WTC11 (cell line): ENCODE measurements at places on chromosomes 4 and X.

DNA sequence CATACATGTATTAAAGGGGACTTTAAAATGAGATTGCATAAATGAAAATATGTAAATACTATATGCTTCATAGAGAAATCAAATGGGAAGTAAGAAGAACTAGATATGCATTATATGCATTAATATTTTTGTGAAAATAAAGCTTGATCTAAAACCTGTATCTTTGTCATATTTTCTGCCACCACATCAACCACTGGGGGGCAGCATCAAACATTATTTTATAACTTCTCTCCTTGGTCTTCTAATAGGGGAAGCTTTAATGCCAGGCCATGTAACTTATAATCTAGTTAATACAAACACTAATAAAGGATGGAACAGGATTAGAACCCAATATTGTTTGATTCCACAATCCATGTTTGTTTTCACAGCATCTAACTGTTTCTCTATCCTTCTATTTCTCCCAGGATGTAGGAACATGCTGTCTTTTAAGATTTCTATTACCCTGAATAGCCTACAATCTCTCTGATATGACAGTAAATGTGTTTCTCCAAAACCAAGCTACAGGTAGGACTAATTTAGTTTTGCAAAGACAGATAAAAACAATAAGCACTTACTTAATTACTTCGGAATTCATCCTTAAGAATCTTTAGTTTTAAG lies 10.0 kb downstream of the QRFPR start:
- H3K4me3 ChIP-seq = no peak overlapping the region
- no peaks in the 10 kb centered on the region for H3K27me3 ChIP-seq
- peak; percentile 24 for DNase-seq
- no peaks in the 10 kb centered on the region; the same call in 1 of the 2 replicates for H3K4me1 ChIP-seq
- H3K36me3 ChIP-seq = no peaks in the 10 kb centered on the region

- H3K27me3 ChIP-seq = no peaks in the 10 kb centered on the region
- no peaks in the 10 kb centered on the region for H3K36me3 ChIP-seq
- DNase-seq = no peak
- 0 out of 2 replicates have a peak, but pooled peaks cover 2% of the 10 kb centered on the region for H3K4me1 ChIP-seq
- no peak overlapping the region for H3K27ac ChIP-seq
- no peak overlapping the region for H3K4me3 ChIP-seq
Measured at GRCh38 chr4:176753049-176753448, 39.7 kb downstream of the VEGFC start.

DNA sequence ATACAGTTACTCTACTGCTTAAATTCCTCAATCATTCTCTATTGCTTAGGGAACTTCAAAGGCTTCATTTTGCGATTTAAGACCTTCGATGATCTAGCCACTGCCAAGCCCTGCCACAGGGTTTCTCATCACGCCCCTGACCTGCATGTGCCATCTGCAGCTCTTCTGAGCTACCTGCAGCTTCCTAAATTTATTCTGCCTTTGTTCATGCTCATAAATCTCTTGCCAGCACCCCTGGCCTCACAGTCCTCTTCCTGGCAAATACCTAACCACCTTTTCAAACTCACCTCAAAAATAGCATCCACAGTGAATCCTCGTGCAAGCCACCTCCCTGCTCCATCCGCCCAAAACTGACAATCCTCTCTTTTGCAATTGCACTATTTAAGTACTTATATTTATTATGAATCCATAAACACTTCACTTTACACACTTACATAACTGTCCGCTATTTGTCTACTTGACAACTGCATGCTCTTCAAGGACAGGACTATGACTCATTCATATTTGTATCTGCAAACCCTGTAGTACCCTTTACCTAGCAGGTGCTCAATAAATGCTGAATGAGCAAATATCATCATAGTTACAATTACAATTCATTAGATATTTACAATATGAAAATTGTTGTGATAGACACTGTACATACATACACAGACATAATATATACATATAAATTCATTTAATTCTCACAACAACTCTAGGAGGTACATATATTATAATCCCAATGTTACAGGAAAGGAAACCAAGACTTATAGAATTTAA lies 280.0 kb upstream of the RASGEF1B start:
- H3K4me1 ChIP-seq = no peaks in the 10 kb centered on the region
- DNase-seq = no peak
- no peak overlapping the region for H3K27ac ChIP-seq
- no peak overlapping the region for H3K4me3 ChIP-seq
- H3K27me3 ChIP-seq = no peaks in the 10 kb centered on the region

DNA sequence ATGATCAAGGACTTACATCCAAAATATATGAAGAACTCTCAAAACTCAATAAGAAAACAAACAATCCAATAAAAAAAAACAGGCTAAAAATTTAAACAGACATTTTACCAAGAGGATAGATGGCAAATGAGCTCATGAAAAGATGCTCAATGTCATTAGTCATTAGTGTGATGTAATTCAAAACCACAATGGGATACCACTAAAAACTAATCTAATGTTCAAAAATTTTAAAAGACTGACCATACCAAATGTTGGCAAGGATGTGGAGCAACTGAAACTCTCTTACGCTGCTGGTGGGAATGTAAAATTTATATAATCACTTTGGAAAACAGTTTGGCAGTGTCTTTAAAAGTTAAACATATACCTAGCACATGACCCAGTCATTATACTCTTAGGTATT lies 43.7 kb downstream of the RPS6KA6 start:
- H3K4me1 ChIP-seq = no peaks in the 10 kb centered on the region
- no peak overlapping the region for H3K4me3 ChIP-seq
- no peak for DNase-seq
- no peaks in the 10 kb centered on the region for H3K36me3 ChIP-seq
- no peaks in the 10 kb centered on the region for H3K27me3 ChIP-seq

DNA sequence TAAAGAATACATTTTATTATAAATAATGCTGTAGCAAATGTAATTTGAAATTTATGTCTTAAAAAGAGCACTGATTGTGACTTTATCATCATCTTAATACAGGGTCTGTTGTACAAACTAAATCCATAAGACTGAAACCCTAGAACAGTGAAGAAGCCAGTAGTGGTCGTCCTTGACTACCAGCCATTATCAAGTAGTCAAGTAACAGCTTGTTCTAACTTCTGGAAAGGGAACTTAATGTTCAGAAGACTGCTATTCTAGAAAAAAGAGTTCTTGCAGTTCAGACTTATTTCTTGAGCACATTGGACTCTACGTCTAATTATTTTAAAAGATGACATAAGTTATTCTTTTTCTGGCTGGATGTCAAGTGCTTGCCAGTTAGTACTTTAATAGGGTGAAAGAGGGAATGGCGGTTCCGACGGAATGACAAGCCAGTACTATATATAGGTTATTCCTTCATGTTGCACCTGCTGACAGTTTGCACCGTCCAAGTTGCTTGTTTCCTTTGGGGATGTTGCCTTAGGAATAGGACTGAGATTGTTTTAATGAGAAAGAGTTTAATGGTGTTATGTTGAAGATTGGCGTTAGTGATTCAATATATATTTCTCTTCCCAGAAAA lies 109.9 kb downstream of the RAPGEF2 start:
- no peaks in the 10 kb centered on the region for H3K27me3 ChIP-seq
- no peak for DNase-seq
- no peaks in the 10 kb centered on the region for H3K36me3 ChIP-seq
- H3K4me3 ChIP-seq = no peak overlapping the region

GRCh38 chr4:24108567-24108966 lies 218.7 kb upstream of the PPARGC1A start:
- H3K27me3 ChIP-seq = peaks cover 3% of the 10 kb centered on the region; the same call in 1 of the 2 replicates
- no peak overlapping the region for H3K4me3 ChIP-seq
- 0 out of 2 replicates have a peak, but pooled peaks cover 3% of the 10 kb centered on the region for H3K4me1 ChIP-seq
- H3K36me3 ChIP-seq = no peaks in the 10 kb centered on the region

- no peak overlapping the region for H3K4me3 ChIP-seq
- no peaks in the 10 kb centered on the region for H3K36me3 ChIP-seq
- no peak overlapping the region for H3K27ac ChIP-seq
- DNase-seq = no peak
- H3K27me3 ChIP-seq = no peaks in the 10 kb centered on the region
Measured at GRCh38 chr4:89364541-89364940, 56.9 kb upstream of the GPRIN3 start.

GRCh38 chr4:20681271-20681670 lies 19.0 kb upstream of the PACRGL start:
- DNase-seq = no peak
- peaks cover 10% of the 10 kb centered on the region for H3K36me3 ChIP-seq

- DNase-seq = no peak
- peaks cover 24% of the 10 kb centered on the region for H3K4me1 ChIP-seq
- H3K27ac ChIP-seq = peak overlapping the region; percentile 35
- H3K27me3 ChIP-seq = no peaks in the 10 kb centered on the region
- peaks cover 22% of the 10 kb centered on the region for H3K36me3 ChIP-seq
Measured at GRCh38 chr4:39539089-39539611, 11.9 kb upstream of the UGDH start.

GRCh38 chr4:48720459-48720858 lies 59.6 kb downstream of the FRYL start:
- no peak overlapping the region for H3K4me3 ChIP-seq
- peaks cover 14% of the 10 kb centered on the region for H3K36me3 ChIP-seq
- H3K27me3 ChIP-seq = no peaks in the 10 kb centered on the region
- no peak overlapping the region for H3K27ac ChIP-seq

- no peak for DNase-seq
- peaks cover 26% of the 10 kb centered on the region for H3K36me3 ChIP-seq
- H3K27me3 ChIP-seq = no peaks in the 10 kb centered on the region
Measured at GRCh38 chr4:39825090-39825489, 127.2 kb downstream of the UBE2K start.

GRCh38 chr4:41746025-41746439 lies 2.5 kb downstream of the PHOX2B start:
- H3K4me1 ChIP-seq = peaks cover 55% of the 10 kb centered on the region
- peaks cover 99% of the 10 kb centered on the region for H3K27me3 ChIP-seq
- DNase-seq = peak; percentile 26
- no peaks in the 10 kb centered on the region; the same call in 1 of the 2 replicates for H3K36me3 ChIP-seq

DNA sequence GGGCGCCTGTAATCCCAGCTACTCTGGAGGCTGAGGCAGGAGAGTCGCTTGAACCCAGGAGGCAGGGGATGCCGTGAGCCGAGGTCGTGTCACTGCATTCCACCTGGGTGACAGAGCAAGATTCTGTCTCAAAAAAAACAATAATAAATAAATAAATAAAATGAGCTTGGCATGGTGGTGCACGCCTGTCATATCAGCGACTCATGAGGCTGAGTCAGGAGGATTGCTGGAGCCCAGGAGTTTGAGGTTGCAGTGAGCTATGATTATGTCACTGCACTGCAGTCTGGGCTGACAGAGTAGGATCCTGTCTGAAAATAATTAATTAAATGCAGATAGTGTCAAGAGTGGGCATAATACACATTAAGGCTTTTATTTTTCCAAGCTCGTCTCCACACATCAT lies 77.5 kb downstream of the DHRSX start:
- no peaks in the 10 kb centered on the region; the same call in 1 of the 2 replicates for H3K27me3 ChIP-seq
- H3K4me3 ChIP-seq = no peak overlapping the region
- H3K36me3 ChIP-seq = peaks cover 45% of the 10 kb centered on the region
- no peak overlapping the region for H3K27ac ChIP-seq
- peaks cover 11% of the 10 kb centered on the region for H3K4me1 ChIP-seq

DNA sequence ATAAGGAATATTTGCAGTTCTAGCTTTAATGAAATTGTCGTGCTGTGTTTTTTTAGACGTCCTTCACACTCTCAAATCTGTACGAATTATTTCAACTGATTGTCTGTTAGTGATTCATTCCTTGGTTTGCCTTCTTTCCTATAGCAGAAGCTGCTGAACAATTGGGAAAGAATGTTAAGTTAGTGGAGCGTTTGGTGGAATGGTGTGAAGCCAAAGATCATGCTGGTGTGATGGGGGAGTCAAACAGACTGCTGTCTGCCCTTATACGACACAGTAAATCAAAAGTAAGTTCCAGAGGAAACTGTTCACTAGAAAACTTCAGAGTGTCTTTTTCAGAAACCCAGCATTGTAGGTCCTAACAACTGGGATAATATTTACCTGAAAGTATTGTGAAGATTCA lies 159.9 kb downstream of the RAP1GDS1 start:
- H3K27me3 ChIP-seq = no peaks in the 10 kb centered on the region
- H3K4me3 ChIP-seq = no peak overlapping the region
- DNase-seq = no peak
- H3K27ac ChIP-seq = no peak overlapping the region
- H3K36me3 ChIP-seq = peaks cover 45% of the 10 kb centered on the region

GRCh38 chr4:142858446-142858845 lies 12.3 kb upstream of the INPP4B start:
- DNase-seq = no peak
- no peak overlapping the region for H3K27ac ChIP-seq
- H3K36me3 ChIP-seq = no peaks in the 10 kb centered on the region
- H3K4me1 ChIP-seq = no peaks in the 10 kb centered on the region
